NCI-H774 (cell line): ENCODE measurements at places on chromosomes 1 and 21.

- DNase-seq, result no peak
Observed at GRCh38 chr1:8903908-8904650, 25.6 kb upstream of the ENO1 start.

DNA sequence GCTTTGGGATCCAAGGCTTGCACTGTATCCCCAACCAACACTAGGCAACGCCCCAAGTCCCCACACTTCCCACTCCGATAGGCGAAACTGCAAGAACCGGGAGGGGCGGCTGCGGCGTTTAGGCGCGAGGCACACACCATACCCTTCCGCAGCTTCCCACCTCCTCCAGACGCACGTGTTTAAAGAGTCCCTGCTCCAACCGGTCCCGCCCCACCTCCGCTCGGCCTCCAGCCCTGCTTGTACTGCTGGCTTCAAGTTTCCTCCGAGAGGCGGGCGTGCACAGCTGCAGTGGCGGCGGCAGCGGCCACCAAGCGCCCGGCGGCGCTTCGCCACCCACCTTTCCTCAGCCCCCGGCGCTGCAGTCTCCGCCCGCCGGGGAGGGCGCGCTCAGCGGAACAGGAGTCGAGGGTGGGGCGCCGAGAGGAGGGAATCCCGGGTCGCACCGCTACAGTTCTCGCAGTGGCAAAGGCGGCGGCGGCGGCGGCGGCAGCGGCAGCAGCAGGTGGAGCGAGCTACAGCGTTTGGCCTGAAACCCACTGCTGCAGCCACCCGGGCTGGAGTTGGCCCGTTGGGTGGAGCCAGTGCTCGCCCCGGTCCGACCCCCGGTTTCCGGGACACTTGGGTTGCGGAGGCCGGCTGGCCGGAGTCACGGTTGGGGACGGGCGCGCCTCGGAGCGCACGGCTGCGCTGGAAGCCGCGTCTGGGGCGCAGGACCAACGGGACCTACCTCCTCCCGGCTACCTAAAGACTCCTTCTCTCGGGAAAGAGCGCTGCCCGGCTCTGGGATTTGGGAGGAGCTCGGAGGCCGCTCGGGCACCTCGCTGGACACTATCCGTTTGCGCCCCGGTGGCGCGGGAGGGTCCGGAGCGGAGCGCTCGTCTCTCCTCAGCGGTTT, at the start of gene CNIH3:
Gene CNIH3, plus strand, starts transcription at position 457 of the 895 bp plus-strand sequence. CDS start 858 bp downstream, outside the sequence.
- peak; percentile 30 for DNase-seq

DNA sequence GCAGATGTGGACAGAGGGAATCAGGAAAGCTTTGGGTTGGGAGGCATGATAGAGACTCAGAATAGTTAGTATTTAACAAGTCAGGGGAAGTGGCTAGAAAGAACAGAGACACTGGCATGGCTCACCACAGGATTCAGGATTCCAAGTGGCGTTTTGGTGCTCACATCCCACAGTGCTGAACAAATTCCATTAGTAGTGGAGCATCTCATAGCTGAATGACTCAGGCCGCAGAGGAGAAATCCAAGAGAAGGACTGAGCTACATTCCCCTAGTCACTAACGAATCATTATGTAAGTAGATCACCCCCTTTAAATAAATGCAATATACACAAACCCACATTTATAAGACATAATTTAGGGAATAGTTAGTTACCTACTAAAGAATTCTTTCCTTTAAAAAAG, 5.0 kb upstream of the KCNJ9 start:
- DNase-seq, result no peak

- DNase-seq, result no peak
Observed at GRCh38 chr1:242556276-242556675, 31.8 kb upstream of the PLD5 start.

DNA sequence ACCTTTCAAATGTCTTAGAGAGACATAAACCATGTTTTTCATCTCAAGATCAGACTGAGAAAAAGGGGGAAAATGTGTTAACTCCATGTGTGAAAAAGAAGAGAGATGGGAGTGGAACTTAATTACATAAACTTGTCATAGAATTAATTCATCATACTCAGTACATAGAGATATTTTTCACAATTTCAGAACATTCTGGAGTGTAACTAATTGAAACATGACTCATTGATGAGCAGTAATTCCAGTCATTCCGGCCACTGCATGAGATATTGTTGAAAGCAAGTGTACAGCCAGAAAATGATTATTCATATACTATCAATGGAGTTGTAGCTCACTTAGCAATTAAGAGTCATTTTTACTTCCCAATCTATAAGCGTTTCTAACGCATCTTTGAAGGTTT, 739.3 kb downstream of the LTN1 start:
- DNase-seq, result no peak

DNA sequence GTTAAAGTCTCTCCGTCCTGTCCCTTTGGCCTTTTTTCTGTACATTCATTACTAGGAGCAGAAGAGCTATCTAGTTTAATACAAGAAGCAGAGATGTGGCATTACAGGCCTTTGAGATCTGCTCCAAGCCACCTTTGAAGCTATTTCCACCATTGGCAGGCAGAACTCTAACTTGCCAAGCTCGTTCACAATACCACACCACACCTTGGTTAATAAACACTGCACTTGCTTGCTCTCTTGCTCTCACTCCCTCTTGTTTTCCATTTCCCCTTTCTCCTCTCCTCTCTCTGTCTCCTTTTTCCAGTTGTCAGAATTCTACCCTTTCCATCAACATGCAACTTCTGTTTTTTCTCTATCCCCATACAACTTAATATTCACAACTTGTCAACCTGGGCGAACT, 7.0 kb downstream of the SELE start:
- DNase-seq, result no peak

GRCh38 chr21:25858325-25858724, 123.6 kb downstream of the GABPA start:
- no peak for DNase-seq

DNA sequence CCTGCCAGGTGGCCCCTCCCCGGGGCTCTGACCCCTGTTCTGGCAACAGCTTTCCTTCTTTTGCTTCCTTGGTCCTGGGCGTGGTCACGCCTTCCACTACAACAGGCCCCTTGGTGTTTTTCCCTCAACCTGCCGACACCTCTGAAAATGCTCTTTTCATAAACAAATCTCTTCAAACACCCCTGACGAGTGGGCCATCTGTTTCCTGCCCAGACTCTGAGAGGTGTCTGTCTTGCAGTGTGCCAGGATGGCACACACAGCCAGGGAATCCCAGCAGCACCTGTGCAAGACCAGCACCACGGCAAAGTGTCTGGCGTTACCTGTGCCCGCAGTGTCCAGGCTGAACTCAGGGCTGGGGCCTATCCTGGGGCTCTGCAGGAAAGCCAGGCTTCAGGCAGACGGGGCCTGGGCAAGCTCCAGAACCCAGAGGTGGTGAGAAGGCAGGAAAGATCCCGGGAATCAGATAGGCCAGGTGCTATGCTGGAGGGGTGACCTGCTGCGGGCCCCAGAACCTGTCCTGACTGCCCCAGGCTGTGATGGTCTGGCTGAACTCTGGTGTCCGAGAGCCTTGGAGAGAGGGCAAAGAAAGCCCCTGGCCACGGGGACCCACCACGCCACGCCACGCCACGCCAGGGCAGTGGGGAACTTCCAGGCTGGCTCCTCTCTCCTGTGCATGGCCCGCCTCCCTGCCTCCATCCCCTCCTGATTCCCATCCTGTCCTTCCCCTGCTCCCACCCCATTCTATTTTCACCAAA, 88.9 kb downstream of the SIK1 start:
- DNase-seq, result no peak
